NCI-H1092 treated with DMSO at 0.1 percent for 48 hours (cell line): ENCODE measurements at places on chromosomes 1 and 21.

DNA sequence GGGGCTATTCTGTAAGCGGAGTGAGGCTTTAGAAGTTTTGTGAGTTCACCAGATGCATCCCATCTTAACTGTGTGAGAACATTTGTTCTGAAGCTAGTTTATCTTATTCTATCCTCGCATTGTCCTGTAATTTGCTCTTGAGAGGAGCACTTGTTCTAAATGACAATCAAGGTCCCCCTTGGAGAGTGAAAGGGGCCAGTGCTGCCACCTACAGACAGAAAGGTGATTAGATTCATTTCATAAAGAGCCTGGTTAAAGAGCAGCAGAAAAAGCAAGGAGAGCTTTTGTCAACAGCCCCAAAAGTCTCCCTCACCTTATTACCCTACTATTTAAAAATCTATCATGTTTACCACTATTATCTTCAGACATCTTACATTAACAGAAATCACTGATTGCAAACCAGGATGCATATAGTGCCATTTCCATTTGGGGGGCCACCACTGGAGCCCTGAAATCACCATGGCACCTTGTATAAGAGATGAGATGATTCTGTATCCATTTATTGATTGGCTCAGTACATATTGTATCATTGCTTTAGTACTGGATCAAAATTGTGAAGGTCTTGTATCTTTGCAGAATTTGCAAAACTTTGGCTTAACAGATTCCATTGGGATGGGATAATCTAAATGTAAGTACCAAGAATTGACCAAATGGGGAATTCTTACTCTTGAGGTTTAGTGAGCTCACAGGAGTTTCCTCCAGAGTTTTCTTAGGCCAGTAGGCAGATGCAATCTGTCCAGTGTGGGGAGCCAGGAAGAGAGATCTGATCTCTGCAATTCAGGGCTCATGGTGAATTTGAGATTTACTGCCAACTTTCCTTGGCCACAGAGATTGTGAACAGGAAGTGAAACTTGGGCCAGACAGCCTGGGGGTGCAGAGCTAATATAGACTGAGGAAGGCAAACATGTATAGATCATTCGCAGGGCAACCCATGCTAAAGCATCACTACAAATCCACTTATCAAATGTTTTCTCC, 64.3 kb upstream of the TRABD2B start:
- DNase-seq: peak; percentile 52

GRCh38 chr1:235919833-235920441, 53.2 kb upstream of the LYST start:
- DNase-seq: peak; percentile 55

GRCh38 chr1:23013657-23014056, 2.0 kb downstream of the TEX46 start:
- peak; percentile 90 for DNase-seq

GRCh38 chr1:209704584-209704983, at the start of gene HSD11B1:
Gene HSD11B1 (plus strand): TSS chr1:209704846. CDS start chr1:209704943, 97 bp downstream.
- DNase-seq: no peak

- no peak for DNase-seq
These were observed 144.3 kb downstream of the CD247 start for GRCh38 chr1:167373986-167374385.

DNA sequence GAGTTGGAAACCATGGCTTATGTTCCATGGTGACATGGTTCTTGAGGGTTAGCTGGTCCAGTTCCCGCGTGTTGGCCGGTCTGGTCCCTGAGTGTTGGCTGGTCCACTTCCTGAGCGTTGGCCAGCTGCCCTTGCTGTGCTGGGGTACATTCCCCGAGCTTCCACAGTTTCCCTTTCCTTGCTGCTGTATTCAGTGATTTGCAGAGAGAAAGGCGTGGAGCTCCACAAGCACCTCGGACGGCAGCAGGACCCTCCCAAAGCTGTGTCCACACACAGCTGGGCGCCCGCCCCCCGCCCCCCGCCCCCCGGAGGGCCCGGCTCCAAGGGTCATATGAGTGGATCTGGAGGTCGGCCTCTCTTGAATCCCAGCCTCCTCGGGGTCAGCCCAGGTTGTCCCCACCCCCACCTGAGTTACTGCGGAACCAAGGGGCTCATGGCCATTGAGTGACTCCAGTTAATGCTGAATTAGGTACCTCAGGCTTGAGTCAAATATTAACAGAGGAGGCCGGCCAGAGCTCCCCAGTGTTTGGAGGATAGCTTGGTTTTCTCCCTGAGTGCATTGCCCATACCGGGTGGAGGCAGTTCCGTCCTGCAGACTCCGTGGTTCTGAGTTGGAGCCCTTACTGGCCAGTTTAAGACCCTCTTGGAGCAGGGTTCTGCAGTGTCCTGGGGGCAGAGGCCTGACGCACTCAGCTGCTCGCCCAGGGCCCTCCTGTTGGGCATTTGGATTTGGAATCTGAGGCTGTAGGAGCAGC, 18.4 kb downstream of the COL18A1 start:
- no peak for DNase-seq

DNA sequence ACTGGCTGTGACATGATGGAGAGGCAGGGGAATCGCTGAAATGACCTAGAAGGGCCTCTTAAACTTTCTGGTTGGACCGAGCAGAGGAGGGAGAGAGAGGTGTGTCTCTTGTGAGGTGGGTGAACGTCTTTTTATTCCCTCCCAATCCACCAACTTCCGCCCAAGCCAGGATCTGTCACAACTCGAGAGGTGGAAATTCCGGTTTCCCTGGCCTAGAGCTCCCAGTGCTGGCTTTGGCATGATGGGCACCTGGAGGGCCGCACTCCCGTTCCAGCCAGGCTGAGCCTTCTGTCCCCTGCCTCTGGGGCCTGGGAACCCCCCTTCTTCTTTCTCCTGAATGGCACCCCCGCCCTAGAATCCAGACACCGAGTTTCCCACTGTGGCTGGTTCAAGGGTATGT, at the start of gene SEMA4A:
Gene SEMA4A (plus strand): TSS at position 224 of the 400 bp plus-strand sequence. CDS start 994 bp downstream, outside the sequence.
- DNase-seq: no peak

DNA sequence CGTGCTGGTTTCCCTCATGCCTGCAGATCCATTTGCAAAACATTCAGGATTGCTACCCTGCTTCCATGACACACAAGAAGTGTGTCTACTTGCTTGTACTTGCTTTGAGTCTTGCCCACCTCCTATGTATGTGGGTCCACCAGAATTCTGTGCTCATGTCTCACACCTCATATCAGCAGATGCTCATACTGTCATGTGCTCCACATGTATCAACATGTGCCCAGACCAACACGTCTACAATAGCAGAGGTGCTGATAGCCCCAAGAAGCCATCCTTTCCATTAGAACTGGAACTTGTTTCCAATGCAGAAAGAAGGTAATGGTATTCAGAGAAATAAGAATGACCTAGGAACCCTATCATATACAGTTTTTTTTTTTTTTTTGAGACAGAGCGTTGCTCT, 27.9 kb upstream of the MYOC start:
- DNase-seq: no peak

DNA sequence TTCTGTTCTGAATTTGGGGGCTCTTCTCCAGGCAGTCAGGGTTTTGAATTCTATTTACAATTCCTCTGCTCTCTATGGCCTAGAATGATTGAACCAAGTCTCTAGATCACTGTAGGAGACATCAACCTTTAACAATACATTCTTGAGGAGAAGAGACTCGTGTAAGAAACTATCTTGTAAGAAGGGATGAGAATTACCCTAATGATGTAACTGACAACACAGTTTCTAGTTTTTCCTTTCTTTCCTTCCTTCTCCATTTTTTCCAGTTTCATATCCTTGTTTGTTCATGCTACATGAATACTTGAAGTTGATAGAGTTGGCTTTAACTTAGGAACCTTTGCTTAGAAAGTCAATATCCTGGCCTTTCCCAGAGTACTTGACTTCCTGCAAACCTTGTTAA, 1.3 kb upstream of the ATP1A1 start:
- no peak for DNase-seq

- no peak for DNase-seq
These were observed 20.4 kb downstream of the SSX2IP start for GRCh38 chr1:84669831-84670230.

GRCh38 chr1:108502624-108503023, 52.5 kb downstream of the NBPF6 start:
- no peak for DNase-seq

DNA sequence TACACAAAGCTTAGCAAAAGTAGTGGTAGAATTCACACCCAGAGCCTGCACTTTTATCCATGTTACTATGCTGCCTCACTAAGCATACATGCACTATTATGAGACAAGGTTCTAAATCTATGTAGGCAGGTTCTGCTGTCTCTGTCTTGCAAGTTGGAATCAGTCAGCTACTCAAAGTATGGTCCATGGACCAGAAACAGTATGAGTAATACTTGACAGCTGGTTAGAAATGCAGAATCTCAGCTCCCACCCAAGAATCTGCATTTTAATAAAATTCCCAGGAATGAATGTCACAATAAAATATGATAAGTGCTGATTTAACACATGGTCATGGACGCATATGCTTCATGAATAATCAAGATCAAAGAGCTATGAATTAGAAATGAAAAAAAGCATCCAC, 50.5 kb downstream of the DSCAM start:
- DNase-seq: no peak

GRCh38 chr1:58005212-58005611, 541.3 kb downstream of the OMA1 start:
- DNase-seq: no peak

DNA sequence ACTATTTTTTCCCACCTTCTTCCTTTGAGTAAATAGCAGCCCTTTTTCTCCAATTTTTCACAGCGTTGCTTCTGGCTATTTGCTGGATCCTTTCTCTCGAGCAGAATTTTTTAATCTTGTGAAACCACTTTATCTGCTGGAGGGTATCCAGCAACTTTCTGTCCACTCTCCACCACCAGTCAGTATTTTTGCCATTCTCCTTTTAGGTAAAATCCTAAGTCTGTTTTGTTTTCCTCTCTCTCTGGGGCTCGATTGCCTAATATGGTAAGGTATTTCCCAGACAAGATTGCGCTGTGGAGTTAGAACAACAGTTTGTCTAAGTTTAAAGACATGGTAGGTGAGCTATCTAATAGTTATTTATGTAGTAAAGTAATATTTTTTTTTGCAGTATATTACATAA, 156.9 kb downstream of the PPP1R12B start:
- DNase-seq: no peak

DNA sequence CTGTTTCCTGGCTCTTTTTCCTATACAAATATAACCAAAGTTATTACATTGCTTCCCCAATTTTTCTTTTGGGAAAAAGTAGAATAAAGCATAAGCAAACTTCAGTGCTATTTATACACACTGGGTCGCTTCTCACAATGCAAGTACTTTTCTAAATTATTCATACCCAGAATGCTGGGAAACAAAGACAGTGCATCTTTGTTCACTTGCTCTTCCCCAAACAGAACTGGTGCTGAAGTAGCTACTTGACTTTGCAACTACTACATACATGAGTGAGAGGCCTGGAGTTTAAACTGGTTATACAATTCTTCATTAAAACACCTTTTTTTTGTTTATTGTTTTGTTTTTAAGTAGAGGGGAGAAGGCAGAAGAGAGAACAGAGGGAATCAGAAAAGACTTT, 40.2 kb downstream of the STX6 start:
- no peak for DNase-seq

GRCh38 chr21:18877917-18878316, 474.3 kb upstream of the TMPRSS15 start:
- DNase-seq: no peak
